ENCODE measurements at places on chromosomes 5 and 9. TPM values are rescaled to one million over a fixed set of nuclear protein-coding genes. Genes with fewer than 3 reads are reported as not detected.
A peak's percentile ranks its signal among the peaks of the same experiment; 100 is the strongest.

GRCh38 chr5:59598547-59598874, 295.0 kb downstream of the PDE4D start:
- DNase-seq: no peak

GRCh38 chr5:143066556-143067281, 296.5 kb downstream of the ARHGAP26 start:
- DNase-seq: no peak

- DNase-seq: no peak
Measured at GRCh38 chr9:77763566-77763965, 115.4 kb upstream of the GNA14 start.

KCTD16 gene
- total RNA-seq: not detected

DNA sequence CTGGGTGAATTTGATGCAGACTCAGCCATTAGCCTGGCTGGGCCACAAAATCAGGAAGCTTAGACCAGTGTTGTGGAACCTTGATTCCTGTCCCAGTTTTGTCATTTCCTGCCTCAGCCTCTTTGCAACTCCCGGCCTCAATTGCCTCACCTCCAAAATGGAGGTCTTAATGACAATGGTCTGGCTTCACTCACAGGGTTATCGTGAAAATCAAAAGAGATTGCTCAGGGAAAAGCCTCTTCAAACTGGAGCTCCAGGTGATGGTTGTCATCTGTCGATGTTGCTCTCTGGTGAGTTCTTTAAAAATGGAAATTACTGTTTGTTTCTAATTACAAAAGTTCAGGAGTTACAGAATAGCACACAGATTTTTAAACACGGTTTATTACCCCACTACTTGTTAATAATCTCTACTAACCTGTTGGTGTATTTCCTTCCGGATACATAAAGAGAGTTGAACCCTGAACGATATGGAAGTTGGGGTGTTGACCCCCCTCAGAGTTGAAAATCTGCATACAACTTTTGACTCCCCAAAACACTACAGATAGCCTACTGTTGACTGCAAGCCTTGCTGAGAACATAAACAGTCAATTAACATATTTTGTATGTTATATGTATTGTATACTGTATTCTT, 109.9 kb upstream of the CPEB4 start:
- DNase-seq: no peak

DNA sequence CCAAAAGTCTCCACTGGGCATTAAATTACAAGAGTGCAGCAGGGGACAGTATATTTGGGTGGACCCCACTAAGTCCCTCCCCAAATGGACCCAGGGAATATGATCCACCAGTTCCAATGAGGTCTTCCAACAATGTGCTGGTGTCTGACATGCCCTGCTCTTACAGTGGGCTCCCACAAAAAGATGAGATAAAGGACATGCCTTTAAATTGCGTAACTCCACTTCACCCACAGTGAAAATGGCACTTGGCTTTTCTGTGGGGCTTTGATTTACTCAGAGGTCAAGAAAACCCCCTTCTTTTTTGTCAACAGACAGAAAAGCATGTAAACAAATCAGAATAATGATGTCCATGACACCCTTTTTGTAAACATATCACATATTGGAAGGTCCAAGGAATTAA, 336.5 kb downstream of the EBF1 start:
- DNase-seq: no peak

FGF18 gene
- total RNA-seq: 0.17 TPM

GRCh38 chr9:70420441-70421271, 6.2 kb upstream of the KLF9 start:
- DNase-seq: peak; percentile 82

DNA sequence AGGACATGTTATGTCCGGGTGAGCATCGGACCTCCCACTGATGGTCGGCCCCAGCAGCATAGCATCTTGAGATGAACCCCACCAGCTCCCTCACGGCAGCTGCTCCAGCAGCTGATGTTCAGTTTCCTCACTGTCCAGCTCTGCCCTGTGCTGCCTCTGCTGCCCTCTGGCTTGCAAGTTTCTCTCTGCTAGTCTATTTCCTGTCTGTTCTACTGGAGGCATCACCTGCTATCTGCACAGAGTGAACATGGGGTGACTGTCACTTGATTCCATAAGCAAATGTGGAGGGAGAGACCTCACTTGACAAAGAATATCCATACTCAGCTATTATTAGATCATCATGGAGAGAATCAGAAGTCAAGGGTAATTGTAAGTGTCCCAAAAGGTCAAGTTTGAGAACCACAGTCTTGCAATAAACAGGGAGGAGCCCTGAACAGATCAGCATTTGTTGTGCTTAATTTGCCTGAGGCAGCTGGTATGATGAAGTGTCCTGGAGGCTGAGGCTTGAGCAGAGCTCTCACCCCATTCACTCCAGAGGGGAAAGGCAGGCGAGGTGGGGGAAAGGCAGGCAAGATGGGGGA, 702.8 kb downstream of the SEMA5A start:
- no peak for DNase-seq

GRCh38 chr9:109579191-109579948, 81.3 kb upstream of the PTPN3 start:
- DNase-seq: no peak

GRCh38 chr9:13718539-13718938, 439.0 kb upstream of the MPDZ start:
- DNase-seq: no peak

- DNase-seq: peak; percentile 59
Measured at GRCh38 chr5:62199792-62200716, 106.0 kb upstream of the KIF2A start.

DNA sequence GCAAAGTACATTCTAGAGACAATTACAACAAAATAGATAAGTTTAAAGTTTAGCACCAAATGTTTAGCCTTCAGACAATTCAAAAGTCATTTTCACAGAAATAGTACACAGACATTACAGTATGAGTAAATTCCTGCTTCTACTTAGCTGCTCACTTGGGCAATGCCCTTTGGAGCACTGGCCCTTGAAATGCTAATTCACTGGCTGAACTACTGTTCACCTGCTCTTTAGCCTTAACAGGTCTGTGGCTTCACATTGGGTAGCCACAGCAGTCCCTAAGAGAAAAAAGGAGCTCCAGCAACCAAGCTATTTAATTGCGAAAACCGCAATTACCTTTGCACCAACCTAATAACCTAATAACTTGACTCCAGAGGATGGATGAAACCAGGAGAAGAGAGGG, 916.2 kb upstream of the DMAC1 start:
- DNase-seq: no peak

ST8SIA4 gene
- 61.3 TPM for total RNA-seq

YTHDC2 gene
- 26.0 TPM for total RNA-seq

DNA sequence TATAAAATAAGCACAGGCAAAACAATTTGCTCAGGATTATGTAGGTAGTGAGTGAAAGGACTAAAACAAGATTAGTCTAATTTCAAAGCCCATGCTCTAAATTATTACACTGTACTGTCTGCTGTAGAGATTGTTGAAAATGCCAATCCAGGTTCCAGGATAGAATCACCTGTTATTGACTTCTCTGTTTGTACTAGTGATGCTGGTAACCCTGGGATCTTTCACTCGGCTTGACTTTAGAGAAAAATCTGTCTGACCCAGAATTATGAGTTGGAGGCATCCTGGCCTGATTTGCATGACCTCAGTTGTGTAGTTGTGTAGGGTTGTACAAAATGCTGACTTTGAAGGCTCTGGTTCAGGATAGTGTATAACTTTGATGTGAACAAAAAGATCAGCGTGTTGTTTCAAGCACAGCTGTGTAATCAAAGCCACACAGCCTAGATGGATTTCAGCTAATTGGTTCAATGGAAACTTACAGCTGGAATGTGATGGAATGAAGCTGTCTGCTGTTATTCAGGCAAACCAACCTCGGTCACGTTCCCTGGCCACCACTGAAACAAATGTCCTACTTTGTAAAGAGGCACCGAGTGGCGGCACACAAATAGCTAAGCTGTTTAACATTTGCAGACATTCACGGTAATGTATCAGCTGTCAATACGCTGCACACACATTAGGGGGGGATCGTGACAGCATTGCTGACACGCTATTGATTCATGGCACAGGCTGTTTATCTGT, 340.3 kb downstream of the KCTD16 start:
- DNase-seq: no peak

PCDHGA10 gene
- 0.21 TPM for total RNA-seq

TMC1 gene
- not detected for total RNA-seq

DNA sequence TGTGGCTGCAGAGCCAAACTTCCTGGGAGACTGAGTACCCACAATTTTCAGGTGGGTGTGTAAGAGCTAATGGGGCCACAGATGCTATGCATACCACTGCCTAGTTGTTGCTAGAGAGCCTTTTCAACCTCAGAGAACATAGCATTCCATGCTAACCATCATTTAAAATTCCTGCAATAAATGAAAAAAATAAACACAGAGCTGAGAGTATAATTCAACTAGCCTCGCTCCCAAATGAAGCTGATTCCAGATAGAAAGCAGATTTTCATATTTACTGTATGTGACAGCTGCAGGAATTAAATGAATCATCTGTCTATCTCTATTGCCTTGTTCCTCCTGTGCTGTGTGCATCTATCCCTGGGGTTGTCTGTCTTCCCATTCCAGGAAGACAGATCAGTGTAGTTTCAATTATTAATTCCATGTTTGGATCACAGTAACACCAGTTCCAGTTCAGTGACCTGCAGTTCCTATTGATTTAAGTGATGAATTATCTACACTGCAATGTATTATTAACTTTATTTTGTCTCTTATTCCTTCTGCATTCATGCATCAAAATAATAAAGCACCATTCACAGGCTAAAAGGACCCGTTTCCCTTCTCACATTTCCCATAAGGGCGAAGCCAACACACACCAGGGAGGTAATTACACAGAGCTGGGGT, 324.5 kb downstream of the SLIT3 start:
- DNase-seq: no peak
